ENCODE measurements at places on chromosomes 7 and 10. TPM values are rescaled to one million over a fixed set of nuclear protein-coding genes. Genes with fewer than 3 reads are reported as not detected.

NUTM2D gene
- total RNA-seq, result 0.99 TPM

PMS2 gene
- total RNA-seq, result 21.4 TPM

FRAT1 gene
- total RNA-seq, result 2.1 TPM

ARHGEF35 gene
- total RNA-seq, result 9.6 TPM

CALCR gene
- not detected for total RNA-seq

GFRA1 gene
- not detected for total RNA-seq

CACNB2 gene
- not detected for total RNA-seq

SRPK2 gene
- 39.1 TPM for total RNA-seq

ZNF853 gene
- 1.2 TPM for total RNA-seq

OR2A1 gene
- total RNA-seq, result not detected

NODAL gene
- total RNA-seq, result not detected

GNG11 gene
- not detected for total RNA-seq

KIAA1549 gene
- 0.95 TPM for total RNA-seq

GIMAP4 gene
- 128 TPM for total RNA-seq

PTF1A gene
- not detected for total RNA-seq

VIPR2 gene
- total RNA-seq, result 0.55 TPM

TAS2R41 gene
- total RNA-seq, result not detected

SRRM3 gene
- total RNA-seq, result not detected

CALML3 gene
- not detected for total RNA-seq

UPK3B gene
- 1.6 TPM for total RNA-seq

VWDE gene
- 2.3 TPM for total RNA-seq

All from activated CD4-positive, alpha-beta memory T cell treated with anti-CD3 and anti-CD28 coated beads for 36 hours (primary cell).